ENCODE measurements at places on chromosomes 2 and 18. TPM values are rescaled to one million over a fixed set of nuclear protein-coding genes. Genes with fewer than 3 reads are reported as not detected.

The MARCHF4 gene
- total RNA-seq = 10.8 TPM

The ATRAID gene
- 128 TPM for total RNA-seq

The RAX gene
- not detected for total RNA-seq

The MEX3C gene
- 60.0 TPM for total RNA-seq

The TUBA3E gene
- 0.09 TPM for total RNA-seq

The GCG gene
- not detected for total RNA-seq

The SPC25 gene
- total RNA-seq = 3.6 TPM

The IHH gene
- not detected for total RNA-seq

The FBXO11 gene
- 42.2 TPM for total RNA-seq

The RGPD4 gene
- total RNA-seq = not detected

The UPP2 gene
- not detected for total RNA-seq

The CNOT11 gene
- 15.7 TPM for total RNA-seq

The POMC gene
- 1.0 TPM for total RNA-seq

The ERICH2 gene
- total RNA-seq = 0.30 TPM

The PPP1R1C gene
- total RNA-seq = 0.28 TPM

The IL1RN gene
- not detected for total RNA-seq

The RPRM gene
- not detected for total RNA-seq

The TEX44 gene
- not detected for total RNA-seq

The CFC1 gene
- total RNA-seq = not detected

The IL37 gene
- total RNA-seq = not detected

The TRIM43 gene
- total RNA-seq = not detected

The NPAS2 gene
- 82.1 TPM for total RNA-seq

The CNDP1 gene
- not detected for total RNA-seq

The EGR4 gene
- not detected for total RNA-seq

The DDX18 gene
- 65.9 TPM for total RNA-seq

The PECR gene
- 9.5 TPM for total RNA-seq

The ABCB11 gene
- total RNA-seq = not detected

The WDR75 gene
- total RNA-seq = 59.9 TPM

The C2orf81 gene
- total RNA-seq = 0.30 TPM

The TWIST2 gene
- 16.0 TPM for total RNA-seq

The CHCHD5 gene
- 6.5 TPM for total RNA-seq

The WDR12 gene
- total RNA-seq = 56.6 TPM

The SNRPD1 gene
- 7.7 TPM for total RNA-seq

The CCDC150 gene
- total RNA-seq = 1.8 TPM
